ENCODE measurements at places on chromosomes 3 and 15. TPM values are rescaled to one million over a fixed set of nuclear protein-coding genes. Genes with fewer than 3 reads are reported as not detected.

INKA1 gene
- total RNA-seq: 2.7 TPM

GP9 gene
- not detected for total RNA-seq

GRCh38 chr3:23435318-23435717 lies 232.2 kb downstream of the UBE2E2 start:
- peaks cover 7% of the 10 kb centered on the region for H3K4me1 ChIP-seq
- no peak overlapping the region for H3K4me3 ChIP-seq
- H3K27ac ChIP-seq: no peak overlapping the region
- no peak for DNase-seq

DNA sequence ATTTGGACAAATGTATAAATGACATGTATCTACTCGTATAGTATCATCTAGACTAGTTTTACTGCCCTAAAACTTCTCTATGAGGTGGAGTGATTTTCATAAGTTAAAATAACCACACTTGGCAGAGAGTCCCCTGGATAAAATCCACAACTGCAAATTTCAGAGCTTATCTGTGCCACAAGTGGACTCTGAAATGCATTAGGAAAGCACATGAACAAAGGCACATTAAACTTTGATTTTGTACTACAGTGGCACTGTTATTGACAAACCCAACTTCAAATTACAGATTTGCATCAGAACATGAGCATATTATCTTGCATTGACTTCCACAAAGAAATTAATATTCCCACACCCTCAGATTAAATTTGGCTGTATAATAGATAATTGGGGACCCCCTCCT lies 58.1 kb upstream of the EIF5A2 start:
- no peak overlapping the region for H3K27ac ChIP-seq
- H3K36me3 ChIP-seq: no peaks in the 10 kb centered on the region
- H3K4me3 ChIP-seq: no peak overlapping the region
- no peaks in the 10 kb centered on the region for H3K27me3 ChIP-seq
- H3K4me1 ChIP-seq: no peaks in the 10 kb centered on the region

DNA sequence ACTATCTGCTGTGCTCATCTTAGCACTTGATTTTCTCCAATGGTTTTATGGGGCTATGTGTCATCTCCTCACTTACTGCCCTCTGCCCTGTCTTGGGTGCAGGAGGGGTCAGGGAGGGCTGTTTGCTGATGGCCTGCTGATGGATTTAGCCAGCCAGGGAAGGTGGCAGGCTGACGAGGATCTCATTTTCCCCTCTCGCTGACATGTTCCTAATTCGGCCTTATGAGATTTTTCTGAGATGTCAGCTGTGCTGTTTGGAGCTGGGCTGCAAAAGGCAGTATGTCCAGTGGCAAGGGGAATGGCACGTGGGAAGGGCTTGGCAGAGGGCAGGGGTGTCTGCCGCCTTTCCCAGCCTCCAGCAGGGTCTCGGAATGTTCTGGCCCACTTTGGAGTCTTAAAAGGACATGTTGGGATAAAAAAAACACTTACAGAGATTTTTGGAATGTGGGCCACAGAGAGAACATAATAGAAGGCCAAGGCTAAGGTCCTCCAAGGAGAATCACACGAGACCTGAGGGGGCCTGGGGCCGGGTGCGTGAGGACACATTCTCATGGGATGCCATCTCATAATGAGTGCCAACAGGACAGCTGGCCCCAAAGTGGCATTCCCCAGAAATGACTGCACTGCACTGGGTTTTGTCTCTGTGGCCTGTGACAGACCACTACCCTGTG lies 303.8 kb downstream of the TLE3 start:
- H3K36me3 ChIP-seq: no peaks in the 10 kb centered on the region
- no peaks in the 10 kb centered on the region for H3K27me3 ChIP-seq
- H3K4me3 ChIP-seq: no peak overlapping the region
- DNase-seq: no peak
- H3K27ac ChIP-seq: no peak overlapping the region
- peaks cover 29% of the 10 kb centered on the region for H3K4me1 ChIP-seq

DNA sequence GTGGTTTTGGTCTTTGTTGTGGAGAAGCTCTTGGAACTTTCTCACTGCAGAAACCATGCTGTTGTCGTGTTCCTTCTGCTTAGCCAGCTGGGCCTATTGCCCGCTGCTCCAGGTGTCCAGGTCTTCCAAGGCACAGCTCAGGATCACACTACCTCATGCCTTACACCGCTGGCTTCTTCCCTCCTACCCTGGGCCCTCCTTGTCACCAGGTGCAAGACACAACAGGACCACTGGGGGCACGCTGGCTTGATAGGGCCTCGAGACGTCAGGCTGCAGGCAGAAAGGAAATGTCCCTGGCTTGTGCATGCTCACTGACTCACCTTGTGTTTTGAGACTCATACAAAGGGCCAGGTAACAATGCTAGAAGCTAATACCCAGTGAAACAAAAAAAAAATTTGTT lies 32.3 kb downstream of the PAQR9 start:
- H3K36me3 ChIP-seq: no peaks in the 10 kb centered on the region
- H3K27ac ChIP-seq: no peak overlapping the region
- no peaks in the 10 kb centered on the region for H3K27me3 ChIP-seq
- DNase-seq: no peak
- no peak overlapping the region for H3K4me3 ChIP-seq
